Stimulated activated CD4-positive, alpha-beta T cell treated with anti-CD3 and anti-CD28 coated beads, Interleukin-4, amount 100 ng/mL, for 1 hour (primary cell): ENCODE measurements at places on chromosomes 1 and 21.

DNA sequence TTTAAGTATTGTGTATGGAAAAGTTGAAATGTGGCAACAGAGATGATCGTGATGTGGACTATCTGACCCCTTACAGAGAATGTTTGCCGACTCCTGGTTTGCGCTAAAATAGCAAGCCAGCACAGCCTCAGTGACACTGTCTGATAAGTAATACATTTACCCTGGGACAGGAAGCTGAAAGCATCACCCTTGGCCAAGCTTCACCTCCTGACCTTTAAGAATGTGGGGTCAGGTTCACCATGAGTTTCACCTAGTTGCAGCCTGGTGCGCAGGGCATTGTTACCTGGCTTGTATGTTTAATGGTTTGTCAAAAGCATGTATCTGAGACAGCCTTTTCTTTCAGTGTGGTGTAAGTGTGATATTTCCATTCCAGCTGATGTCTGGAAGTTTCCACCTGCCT is 29.2 kb downstream of the TRAF5 start:
- DNase-seq: no peak

GRCh38 chr1:15937706-15938168 is 38.2 kb downstream of the ZBTB17 start:
- no peak for DNase-seq

GRCh38 chr1:18158714-18159113 is 51.1 kb downstream of the IGSF21 start:
- no peak for DNase-seq

DNA sequence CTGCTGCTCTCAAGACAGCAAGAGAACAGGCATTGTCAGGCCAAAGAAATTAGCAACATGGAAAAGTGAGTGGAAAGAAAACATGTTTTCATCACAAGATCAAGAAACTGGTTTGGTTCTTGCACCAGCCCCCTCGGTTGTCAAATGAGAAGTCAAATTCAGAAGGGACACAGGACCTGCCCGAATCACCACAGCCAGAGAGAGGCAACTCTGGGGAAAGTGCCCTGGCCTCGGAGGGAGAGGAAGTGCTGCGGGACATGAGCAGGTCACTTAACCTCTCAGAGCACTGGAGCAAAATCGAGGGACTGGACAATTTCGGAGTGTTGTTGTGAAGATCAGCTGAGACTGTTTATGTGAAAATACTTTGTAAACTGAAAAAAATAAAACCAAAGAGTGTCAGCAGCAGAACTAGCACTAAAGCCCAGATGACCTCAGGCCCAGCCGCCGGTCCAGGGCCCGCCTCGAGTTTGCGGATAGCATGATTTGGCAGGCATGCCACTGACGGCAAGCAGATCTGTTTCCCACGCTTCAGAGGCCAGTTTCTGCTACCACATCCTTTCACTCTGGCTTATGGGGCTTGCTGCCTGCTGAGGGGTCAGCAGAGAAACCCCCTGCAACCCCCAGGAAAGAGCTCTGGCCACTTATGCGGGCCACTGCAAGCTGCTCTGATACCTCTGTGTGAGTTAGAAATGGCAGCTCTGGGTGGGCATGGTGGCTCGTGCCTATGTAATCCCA is 32.1 kb downstream of the CD247 start:
- DNase-seq: no peak

GRCh38 chr1:202966006-202966898 is 805 bp downstream of the CYB5R1 start:
- no peak for DNase-seq

GRCh38 chr1:185512442-185512841 is 195.4 kb upstream of the IVNS1ABP start:
- DNase-seq: no peak

DNA sequence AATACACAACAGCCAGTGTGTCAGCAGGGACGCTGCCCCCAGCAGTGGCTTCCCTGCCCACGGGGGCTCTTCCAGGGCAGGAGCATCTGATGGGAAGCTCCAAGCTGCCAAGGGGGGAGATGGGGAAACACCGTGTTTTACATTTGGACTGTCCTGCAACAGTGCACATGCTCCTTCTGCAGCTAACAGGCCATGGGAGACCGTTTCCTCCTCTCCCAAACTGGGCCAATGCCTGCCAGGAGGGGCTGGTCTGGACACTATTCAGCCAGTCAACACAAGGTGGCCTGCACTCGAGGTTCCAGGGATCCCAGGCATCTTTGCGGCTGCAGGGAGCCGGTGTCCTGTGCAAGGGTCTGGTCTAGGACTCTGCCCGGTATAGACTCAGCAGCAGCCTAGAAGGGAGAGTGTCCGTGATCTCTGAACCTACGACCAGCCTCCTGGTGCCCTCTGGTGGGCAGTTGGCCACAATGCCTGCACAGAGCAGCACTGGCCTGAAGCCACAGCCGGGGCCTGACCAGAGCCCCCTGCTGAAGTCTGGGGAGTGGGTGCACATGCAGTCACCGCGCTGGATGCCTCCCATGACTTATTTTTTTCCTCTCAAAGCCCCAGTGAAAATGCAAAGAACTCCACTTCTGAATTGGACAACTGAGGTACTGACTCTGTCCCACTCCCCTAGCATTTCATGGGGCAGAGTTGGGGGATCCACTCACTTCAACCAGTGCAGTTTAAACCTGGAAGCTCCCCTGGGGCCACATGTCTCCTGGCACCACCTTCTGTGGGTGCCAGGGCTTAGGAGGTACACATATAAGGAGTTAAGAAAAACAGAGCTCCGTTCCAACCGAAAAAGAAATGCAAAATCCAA is 33.3 kb downstream of the RCC2 start:
- DNase-seq: peak; percentile 46

DNA sequence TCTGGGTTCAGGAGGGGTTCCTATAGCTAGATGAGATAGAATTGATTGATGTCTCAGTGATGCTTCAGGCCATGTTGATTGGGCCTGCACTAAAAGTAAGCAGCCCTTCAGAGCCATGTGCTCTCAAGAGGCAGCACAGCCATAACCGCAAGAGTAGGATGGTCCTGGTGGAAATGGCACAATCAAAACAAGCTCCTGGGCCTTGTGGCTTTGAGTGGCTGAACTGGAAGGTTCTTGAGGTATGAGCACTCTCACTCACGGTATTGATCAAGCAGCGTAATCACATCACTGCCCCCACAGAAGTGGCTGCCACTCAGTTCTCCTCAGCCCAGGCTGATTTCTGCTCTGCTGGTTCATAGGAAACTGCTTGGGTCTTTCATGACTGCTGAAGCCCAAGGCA is 76.0 kb downstream of the DDR2 start:
- no peak for DNase-seq

GRCh38 chr1:18233176-18233864 is 125.7 kb downstream of the IGSF21 start:
- no peak for DNase-seq

DNA sequence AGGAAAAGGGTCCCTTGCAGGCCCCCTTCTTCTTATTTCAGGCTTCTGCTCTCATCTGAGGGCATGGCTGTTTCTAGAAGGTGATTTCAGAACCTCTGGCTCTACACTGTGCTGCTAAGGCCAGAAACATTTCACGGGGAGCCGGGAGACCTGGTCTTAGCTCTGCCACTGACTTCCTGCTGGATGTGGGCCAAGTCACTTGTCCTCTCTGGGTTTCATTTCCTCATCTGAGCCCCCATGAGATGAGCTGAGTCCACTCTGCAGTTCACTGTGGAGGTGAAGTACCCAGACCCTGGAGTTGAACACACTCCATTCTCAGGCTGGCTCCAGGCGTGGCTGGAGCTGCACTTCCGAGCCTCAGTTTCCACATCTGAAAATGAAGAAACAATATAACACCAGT is 2.1 kb downstream of the PADI1 start:
- DNase-seq: no peak

DNA sequence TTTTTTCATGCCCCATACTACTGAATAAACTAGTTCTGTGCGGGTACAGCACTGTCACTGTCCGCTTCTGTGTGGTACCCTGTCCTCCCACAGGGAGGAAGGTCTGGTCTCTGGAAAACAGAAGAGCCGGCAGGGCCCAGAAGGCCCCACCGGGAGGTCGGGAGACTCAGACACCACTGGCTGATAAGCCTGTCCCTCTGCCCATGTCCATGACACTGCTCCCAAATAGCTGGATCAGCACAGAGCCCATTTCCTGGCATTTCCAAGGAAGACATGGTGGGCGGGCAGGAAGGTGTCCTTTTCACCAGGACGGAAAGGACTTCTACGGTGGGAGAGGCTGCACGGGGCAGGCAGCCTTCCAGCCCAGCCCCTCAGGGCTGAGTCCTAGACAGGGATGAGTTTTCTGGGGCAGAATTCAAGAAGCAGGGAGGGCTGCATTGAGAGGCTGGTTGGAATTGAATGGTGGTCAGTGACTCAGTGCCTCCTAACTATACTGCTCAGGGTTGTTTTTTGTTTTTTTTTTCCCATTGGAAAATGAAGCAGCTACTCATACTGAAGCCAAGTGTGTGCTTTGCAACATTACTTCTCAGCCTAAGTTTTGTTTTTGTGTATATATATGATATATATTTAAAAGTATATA is 7.1 kb downstream of the PSRC1 start:
- no peak for DNase-seq

- DNase-seq: no peak
Measured at GRCh38 chr1:31376375-31377134, 3.7 kb upstream of the FABP3 start.

GRCh38 chr1:226019572-226019971 is 20.4 kb upstream of the SDE2 start:
- DNase-seq: no peak

GRCh38 chr1:34871443-34872132 is 12.0 kb upstream of the SMIM12 start:
- DNase-seq: no peak

DNA sequence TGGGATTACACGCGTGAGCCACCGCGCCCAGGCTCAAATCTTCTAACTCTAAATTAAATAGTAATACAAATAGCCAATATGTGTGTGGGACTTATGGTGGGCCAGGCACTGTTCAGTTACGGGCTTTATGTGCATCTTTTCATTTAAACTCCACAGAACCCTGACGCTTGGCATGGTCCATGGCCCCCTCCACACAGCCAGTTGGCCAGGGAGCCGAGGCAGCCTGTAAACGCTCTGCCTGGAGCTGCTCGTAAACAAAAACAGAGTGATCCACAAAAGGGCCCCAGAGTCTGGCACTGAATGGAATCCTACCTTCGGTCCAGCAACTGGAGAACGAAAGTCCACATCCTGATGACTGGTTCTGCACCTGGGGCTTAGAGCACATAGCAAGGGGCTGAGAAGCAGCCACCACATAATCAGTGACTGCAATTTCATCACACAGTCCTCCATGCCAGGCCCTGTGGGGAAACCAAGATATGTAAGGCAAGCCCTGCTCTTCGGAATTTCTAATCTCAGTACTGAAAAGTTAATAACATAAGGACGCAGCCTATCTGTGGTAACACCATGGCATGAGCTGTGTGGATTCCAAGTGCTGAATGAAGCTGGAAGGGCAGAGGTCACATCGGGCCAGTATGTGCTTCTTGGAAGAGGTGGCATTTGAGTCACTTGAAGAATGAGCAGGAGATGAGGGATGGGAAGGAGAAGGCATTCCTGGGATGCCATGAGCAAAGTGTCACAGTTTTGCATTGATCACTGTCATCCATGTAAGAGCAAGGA is 13.5 kb upstream of the ADAMTSL4 start:
- no peak for DNase-seq

DNA sequence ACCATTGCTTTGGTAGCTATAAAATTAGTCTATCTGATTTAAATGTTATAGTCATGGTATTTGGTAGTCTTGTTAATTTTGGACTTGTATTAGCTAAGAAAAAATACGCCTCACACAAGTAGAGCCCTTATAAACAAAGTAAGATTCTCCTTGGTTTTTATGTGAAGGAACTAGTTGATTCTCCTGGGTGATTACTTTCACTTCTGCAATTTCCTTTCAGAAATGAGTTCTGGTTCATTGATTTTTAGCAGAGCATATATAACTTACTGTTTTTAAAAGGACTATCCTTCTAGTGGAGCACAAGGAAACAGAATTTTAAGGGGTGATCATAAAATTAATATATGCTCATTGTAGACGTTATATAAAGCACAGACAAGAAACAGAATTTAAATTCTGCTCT is 120.1 kb downstream of the BACH1 start:
- DNase-seq: no peak

- no peak for DNase-seq
Measured at GRCh38 chr1:156155756-156156510, 2.5 kb downstream of the SEMA4A start.

- DNase-seq: peak; percentile 50
Measured at GRCh38 chr1:43978551-43979260, at the start of gene B4GALT2. TSS of gene B4GALT2 (plus strand) at chr1:43979210. CDS start at chr1:43981161, 1,951 bp downstream.

DNA sequence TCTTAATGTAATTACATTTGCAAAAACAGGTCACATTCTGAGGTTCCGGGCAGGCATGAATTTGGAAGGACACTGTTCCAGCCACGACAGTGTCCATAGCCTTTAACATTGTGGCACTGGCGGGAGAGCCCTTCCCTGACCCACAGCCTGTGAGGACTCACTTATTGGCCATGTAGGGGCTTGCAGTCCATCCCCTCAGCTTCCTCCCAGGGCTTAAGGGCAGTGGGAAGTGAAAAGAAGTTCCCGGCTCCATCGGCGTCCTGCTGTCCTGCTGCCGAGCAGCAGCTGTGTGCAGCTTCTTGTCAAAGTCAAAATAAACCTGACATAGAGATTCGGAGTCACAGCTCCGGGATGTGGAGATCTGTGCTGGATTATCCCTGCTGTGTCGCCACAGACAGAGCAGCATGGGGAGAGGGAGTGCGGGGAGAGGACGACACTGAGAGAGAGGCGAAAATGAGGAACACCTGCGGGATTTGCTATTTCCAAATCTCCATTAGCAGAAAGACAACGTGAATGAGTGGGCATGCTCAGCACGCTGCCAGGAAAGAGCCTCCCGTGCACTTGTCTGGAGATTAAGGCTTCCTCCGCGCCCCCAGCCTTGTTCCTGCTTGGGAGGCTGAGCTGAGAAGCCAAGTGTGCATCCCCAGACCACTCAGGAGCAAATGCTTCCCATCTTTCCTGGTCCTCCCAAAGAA is 260.3 kb downstream of the ASTN1 start:
- no peak for DNase-seq

GRCh38 chr1:235873571-235873970 is 6.9 kb upstream of the LYST start:
- no peak for DNase-seq

- DNase-seq: peak; percentile 42
Measured at GRCh38 chr1:27868932-27869718, 3.2 kb upstream of the THEMIS2 start.

GRCh38 chr1:39694026-39694425 is 2.8 kb upstream of the HPCAL4 start:
- DNase-seq: no peak
